ENCODE measurements at places on chromosomes 16 and 17.

GRCh38 chr17:45029096-45029495 lies 22.3 kb downstream of the DCAKD start:
- no peak for DNase-seq

- DNase-seq, result no peak
Measured at GRCh38 chr16:2512735-2513404, 882 bp upstream of the ATP6V0C start.

DNA sequence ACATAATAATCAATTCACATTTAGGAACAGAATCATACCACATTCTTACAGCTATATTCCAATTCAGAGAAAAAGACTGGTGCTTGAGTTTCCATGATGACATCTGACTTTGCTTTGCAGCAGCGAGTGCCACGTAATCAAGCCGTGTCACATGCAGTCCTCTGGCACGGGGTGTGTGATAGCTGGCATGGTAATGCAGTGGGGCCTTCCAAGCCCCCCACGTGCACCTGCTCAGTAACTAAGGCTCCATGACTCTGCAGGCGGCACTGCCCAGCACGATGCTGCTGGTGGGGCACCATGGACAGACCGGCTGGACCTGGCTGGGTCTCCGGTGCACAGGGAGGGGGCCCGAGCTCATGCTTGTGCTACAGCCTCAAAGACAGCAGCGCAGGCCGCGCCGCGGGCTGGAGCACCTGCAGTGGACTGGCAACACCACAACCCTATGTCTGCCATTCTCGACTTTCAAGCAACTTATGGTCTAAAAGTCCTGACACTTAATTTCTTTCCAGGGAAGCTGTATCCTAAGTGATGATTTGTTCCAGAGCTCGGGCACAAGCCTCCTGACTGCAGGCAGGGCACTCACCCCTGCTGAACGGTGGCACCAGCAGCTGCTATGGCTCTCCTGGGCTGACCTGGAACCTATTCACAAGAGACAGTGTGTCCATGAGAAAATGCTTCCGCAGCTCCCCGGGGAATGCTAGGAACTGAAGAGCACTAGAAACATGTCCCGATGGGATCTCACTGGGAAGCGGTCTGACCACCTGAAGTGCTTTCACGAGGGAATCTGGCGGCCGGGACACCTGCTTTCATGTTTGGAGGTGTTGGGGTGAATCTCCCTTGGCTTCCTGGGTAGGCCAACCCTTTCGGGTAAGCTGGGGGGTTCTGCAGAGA lies 99.5 kb upstream of the DNAH17 start:
- DNase-seq, result no peak

DNA sequence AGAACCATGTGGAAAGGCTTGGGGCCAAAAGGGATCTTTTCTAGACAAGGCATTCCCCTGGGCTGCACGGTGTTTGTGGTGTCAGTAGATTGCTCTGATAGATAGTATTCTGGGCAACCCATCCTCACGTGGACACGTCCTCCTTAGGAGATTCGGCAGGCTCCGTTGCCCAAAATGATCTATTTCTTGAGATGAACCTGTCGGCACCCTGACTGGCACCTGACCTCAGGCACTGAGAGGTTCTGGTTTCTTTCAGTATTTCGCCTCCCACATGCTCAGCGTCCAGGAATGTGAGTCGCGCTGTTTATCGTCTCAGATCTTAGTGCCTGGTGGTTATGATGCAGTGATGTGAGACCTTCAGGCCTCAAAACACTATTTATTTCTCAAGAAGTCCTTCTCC lies 89.7 kb downstream of the MARCHF10 start:
- DNase-seq, result no peak

- DNase-seq, result no peak
Measured at GRCh38 chr17:64411999-64412771, 21.5 kb upstream of the PECAM1 start.

GRCh38 chr17:50039058-50039457 lies 16.9 kb upstream of the ITGA3 start:
- no peak for DNase-seq

DNA sequence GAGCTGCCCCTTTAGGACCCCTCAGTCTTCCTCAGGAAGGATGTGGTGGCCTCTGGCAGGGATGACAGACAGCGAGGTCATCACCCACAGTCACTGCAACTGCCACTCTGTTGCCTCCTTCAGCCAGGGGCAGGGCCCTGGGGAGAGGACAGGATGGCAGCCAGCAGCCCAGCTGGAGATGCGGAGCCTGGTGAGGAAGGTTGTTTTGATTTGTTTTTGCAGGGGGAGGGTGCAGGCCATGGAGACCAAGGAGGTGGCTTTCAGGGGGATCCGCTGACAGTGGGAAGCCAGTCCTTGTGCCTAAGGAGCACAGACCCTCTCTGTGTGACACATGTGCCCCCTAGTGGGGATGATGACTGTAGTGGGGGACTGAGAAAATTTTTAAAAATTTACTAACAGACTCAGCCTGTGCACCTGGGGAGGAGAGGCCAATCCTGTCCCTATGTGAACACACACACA lies 7.4 kb downstream of the PRCD start:
- DNase-seq, result peak; percentile 43

- DNase-seq, result no peak
Measured at GRCh38 chr16:239948-240277, 5.3 kb downstream of the FAM234A start.

GRCh38 chr17:4043862-4044261 lies 79.6 kb upstream of the ATP2A3 start:
- peak; percentile 50 for DNase-seq

DNA sequence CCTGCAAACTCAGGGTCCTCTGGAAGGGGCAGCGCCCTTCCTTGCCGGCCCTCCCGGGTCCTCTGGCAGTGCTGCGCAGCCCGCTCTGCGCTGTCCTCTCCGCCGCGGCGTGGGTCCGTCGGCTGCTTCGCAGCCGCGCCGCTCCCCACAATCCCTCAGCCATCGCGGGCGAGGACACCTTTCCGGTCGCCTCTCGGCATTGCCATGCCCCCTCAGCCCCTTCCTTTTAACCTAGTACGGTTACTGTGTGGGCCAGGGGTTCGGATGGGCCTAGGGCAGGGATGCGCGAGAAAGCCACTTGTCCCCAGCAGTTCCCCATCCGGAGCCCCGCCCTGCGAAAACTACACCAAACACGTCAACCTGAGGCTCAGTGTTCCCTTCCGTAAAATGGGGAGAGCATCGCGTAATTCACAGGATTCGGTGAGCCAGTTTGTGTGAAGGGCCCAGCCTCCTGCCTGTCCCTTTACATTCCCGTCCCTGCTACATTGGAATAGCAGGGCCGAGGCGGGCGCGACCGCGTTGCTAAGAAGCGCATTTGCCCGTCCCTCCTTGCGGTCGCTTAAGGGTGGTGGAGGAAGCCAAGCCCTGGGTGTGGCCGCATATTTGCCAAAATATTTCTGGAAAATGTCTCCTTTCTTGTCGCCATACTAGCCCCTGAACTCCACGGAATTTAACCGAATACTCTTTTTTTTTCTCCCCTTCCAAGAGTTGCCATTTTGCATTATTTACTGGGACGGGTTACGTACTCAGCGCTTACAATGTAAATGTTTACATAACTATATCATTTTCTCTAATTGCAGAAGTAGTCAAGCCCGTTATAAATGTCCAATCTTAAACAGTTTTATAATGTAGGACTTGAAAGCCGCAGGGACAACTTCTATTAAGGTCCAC lies 13.2 kb downstream of the COPZ2 start:
- DNase-seq, result peak; percentile 48

DNA sequence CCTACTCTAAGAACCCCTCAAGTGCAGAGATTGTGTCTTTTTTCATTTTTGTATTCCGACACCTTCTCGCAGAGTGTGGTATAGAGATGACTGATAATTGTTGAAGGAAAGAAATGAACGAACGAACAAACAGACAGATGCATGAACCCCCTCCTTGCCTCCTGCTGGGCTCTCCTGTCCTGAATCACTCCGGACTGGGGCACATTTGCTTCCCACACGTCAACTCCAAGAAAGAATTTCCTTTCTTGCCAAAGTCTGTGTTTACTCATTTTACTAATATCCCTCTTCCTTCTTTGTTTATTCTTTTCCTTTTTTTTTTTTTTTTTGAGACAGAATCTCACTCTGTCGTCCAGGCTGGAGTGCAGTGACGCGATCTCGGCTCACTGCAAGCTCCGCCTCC lies 37.5 kb upstream of the BHLHA9 start:
- no peak for DNase-seq

- no peak for DNase-seq
Measured at GRCh38 chr17:75691371-75691791, 24.2 kb downstream of the SAP30BP start.

- DNase-seq, result no peak
Measured at GRCh38 chr17:12619459-12620199, 46.1 kb upstream of the MYOCD start.

DNA sequence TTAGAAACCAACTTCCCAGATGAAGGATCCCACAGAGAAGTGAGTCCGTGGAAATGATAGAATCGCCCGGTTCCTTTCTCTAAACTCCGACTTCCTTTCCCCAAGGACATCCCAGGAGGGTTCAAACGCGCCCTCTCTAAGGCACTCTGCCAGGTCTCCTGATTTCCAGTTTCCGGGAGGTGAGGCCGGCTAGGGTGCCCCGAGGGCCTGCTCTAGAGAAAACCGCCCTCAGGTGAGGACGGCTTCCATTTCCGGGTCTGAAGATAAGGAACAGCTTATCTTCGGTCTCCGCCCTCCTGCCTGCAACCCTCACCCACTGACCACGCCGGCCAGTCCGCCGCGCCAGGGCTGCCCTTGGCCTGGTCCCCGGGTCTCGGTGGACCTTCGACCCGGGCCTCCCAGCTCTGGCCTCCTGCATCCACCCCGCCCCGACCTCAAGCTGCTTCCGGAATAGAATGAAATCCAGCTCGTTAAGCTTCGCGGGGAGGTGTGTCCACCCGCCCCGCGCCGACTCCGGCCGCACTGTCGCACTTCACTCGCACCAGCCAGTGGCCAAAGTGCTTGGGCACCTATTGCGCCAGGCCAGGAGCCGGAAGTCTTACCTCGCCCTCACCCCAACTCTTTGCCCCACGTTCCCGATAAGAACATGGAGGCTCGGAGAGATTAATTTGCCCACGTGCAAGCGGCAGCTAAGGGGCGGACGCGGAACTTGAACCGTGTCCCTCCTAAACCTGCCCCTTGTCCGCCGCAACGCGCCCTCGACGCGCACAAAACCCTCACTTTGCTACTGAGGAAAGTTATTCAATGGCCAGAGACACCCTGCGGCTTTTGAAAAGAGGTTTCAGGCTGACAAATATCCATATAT lies 836 bp upstream of the MMP15 start:
- DNase-seq, result peak; percentile 29

- DNase-seq, result no peak
Measured at GRCh38 chr17:19569785-19570543, 36.3 kb downstream of the SLC47A1 start.
